Coronary artery (tissue), 2 donors: ENCODE measurements at places on chromosomes 2 and 18.

DNA sequence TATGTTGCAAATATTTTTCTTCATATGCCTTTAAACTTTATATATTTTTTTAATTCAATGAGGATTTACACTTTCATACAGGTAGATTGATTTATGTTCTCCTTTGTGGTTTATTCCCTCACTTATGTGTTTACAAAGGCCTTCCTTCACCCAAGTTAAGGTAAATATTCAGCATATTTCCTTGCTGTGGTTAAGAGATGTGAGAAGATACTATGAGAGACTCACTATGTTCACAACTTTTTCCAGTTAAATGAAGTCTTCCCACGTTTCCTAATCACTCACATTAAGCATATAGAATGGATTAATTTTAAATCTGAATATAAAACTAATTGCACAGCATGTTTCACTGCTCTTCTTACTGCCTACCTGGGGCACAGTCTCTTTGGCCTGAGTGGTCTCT lies 597 bp downstream of the PECR start:
- no peak for DNase-seq

GRCh38 chr2:8544786-8545694 lies 136.8 kb upstream of the ID2 start:
- peak; percentile 76 for DNase-seq

GRCh38 chr2:165240916-165241315 lies 1.7 kb downstream of the SCN2A start:
- DNase-seq, result no peak

GRCh38 chr18:43222501-43222900 lies 54.8 kb downstream of the SYT4 start:
- DNase-seq, result no peak

DNA sequence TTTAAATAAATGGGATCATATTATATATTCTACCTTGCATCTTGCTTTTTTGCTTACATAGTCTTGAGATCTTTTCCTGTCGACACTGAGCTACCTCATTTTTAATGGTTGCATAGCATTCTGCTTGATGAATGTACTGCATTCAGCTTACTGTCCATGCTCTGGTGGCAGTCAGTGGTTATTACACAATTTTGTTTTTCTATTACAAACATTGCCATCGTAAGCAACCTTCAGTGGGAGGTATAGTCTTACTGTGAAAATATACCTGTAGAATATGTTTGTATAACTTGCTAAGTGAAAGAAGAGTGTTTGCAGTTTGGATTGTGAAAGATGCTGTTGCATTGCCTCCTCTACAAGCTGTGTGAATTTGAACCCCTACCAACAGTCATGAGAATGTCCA lies 43.4 kb downstream of the UBXN4 start:
- DNase-seq, result no peak

GRCh38 chr2:135818937-135819610 lies 17.9 kb downstream of the LCT start:
- DNase-seq, result no peak

DNA sequence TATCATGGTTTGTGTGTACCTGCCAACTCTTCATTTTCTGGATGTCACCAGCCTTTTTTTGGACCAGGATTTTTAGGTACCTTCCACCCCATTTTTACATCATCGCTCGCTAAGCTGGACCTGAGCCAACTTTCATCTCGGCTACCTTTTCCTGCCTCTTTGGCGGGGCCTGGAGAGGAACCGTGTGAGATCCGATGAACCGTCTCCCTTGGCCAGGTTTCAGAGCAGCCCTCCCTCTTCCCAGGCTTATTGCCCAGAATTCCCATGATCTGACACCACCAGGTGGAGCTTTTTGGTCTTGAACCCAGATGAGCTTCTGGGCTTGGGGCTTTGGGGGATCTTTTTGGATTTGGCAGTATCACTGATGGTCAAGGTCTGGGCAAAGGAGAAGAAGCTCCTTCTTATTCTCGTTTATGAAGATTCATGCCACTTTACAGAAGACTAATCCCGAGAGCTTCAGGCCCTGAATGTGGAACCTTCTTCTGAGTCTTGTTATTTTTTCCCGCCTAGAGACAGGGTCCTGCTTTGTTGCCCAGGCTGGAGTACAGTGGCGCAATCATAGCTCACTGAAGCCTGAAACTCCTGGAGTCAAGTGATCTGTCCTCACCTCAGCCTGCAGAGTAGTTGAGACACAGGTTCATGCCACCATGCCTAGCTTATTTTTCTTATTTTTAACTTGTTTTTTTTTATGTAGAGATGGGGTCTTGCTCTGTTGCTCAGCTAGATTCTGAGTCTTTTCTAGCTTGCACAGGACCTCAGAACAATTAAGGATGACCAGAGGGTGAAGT lies 50.4 kb downstream of the GATA6 start:
- no peak for DNase-seq

- DNase-seq, result no peak
Measured at GRCh38 chr18:39705362-39705761, 2139.8 kb upstream of the CELF4 start.

DNA sequence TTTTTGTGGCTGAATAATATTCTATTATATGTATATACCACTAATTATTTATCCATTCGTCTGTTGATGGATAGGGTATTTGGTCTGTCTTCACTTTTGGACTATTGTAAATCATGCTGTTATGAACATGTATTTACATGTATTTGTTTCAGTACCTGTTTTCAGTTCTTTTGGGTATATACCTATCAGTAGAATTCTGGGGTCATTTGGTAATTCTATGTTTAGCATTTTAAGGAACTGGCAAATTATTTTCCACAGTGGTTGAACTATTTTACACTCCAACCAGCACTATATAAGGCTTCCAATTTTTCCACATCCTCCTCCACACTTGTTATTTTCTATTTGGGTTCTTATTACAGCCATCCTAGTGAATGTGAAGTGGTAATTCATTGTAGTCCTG lies 12.4 kb upstream of the TANK start:
- no peak for DNase-seq

- no peak for DNase-seq
Measured at GRCh38 chr18:22841840-22842239, 91.3 kb upstream of the RBBP8 start.

GRCh38 chr2:233247744-233248143 lies 3.7 kb upstream of the ATG16L1 start:
- DNase-seq, result no peak
